ENCODE measurements at places on chromosomes 7 and 10.

DNA sequence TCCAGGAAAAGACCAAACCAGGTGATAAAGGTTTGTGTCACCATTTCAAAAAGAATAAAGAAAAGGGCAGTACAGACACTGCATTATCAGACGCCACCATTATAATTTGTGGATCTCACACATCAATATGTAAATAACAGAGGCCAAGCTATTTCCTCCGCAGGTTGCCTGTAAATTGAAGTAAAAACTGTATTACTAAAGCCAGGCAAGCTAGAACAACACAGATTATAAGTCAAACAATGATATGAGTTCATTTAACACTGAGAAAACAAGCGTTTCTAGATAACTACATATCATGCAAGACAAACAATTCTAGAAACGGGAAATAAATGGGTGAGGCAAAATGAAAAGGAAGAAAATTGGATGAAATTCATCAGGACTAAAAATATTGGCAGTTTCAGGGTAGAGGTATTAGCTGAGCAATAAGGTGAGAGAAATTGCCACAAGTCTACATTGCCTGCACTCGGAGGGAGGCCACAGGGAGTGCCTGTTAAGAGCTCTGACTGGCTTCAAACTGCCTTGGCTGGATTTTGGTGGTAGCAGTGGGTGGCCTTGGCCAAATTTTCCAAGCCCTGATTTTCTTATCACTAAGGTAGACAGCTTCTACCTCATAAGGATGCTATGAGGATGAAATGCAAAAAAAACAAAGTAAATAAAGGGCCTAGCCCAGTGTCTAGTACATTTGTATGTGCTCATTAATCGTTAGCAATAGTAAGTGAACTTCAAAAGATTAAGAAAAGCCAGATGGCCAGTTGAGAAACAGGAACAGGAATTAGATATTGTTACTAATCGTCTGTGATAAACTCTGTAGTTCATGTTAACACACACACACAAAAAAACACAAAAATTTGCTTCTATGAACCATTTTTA lies 240.0 kb upstream of the NFE2L3 start:
- DNase-seq: no peak

GRCh38 chr7:103944230-103944900 lies 45.1 kb downstream of the RELN start:
- no peak for DNase-seq

- no peak for DNase-seq
Observed at GRCh38 chr7:138527746-138528223, 67.7 kb downstream of the TRIM24 start.

GRCh38 chr7:2253021-2253420 lies 11.0 kb downstream of the NUDT1 start:
- no peak for DNase-seq

GRCh38 chr10:92757066-92757710 lies 67.4 kb downstream of the HHEX start:
- peak; percentile 1 for DNase-seq

DNA sequence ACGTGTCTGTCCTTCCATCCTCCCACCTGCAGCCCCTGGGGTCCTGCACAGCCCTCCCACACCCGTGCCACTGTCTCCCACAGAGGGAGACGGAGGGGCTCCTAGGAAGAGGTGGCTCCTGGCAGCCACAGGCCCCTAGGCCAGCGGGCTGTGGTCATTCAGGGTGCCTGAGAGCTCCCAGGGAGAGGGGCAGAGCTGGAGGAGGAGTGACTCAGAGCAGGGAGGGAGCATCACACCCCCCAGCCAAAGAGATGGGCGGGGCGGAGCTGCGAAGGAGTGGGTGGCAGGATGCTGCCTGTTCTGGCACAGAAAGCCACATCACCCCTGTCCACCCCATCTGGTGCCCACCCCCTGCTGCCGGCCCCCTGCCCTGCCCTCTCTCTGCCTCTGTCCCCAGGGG lies 50.5 kb downstream of the STK32C start:
- no peak for DNase-seq

GRCh38 chr7:113159746-113160339 lies 41.5 kb upstream of the SMIM30 start:
- no peak for DNase-seq

DNA sequence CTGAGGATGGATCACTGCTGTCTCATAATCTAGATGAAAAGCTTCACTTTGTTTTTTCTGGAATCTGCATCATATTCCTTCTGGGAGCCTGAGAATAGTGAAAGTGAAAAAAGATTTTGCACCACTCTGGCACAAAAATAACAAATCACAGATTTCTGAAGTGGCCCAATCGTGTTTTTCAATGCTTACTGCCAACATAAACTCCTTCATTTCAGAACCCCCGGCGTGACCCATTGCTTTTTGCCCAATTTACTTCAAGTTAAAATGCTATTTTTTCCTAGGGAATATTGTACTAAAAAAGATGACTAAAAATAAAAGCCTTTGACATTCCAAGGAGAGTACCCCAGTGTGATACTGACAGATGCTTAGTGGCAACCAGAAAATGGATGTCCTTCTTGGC lies 53.7 kb upstream of the ANK3 start:
- DNase-seq: no peak

DNA sequence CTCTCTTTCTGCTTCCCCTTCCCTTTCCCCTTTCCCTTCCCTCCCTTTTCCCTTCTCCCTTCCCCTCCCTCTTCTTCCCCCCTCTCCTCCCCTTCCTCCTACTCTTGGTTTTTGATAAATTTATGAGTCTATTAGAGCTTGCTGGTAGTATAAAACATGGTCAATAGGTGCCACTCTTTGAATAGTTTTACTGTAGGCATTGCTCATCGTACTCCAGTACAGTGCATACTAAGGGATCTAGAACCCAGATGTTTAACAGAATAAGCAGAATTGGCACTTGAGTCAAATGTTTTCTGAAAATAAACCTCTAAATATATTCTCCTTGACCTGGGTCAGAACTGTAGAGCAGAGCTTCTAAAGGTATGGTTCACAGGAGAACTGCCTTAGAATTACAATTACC lies 126.7 kb downstream of the SORCS3 start:
- no peak for DNase-seq

GRCh38 chr10:131513901-131514300 lies 202.4 kb upstream of the TCERG1L start:
- DNase-seq: no peak

GRCh38 chr10:5963591-5963990 lies 13.8 kb downstream of the IL15RA start:
- no peak for DNase-seq

- no peak for DNase-seq
Observed at GRCh38 chr7:46452561-46453135, 531.6 kb upstream of the IGFBP3 start.

GRCh38 chr7:55438085-55438756 lies 73.1 kb downstream of the LANCL2 start:
- no peak for DNase-seq

GRCh38 chr7:151304856-151305255 lies 36.8 kb upstream of the NUB1 start:
- DNase-seq: no peak

- DNase-seq: no peak
Observed at GRCh38 chr7:26850193-26850651, 14.2 kb downstream of the SKAP2 start.

GRCh38 chr7:102432442-102433218 lies 745 bp upstream of the ORAI2 start:
- no peak for DNase-seq

DNA sequence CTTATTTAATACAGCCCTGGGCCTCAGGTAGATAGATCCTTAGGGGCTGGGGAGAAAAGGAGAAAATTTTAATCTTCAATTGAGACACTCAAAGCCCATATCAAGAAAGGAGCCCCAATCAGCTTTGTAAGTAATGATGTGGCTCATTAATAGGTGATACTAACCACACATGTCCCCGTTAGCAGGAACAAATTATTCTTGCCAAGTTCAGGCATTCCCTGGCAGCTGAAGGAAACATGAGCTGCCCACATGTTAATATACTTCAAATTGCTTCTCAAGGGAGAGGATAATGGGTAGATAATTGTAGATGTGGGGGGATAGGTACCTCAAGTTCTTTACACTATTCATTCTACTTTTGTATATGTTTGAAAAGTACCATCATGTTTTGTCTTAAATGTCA lies 14.5 kb downstream of the IFIT5 start:
- DNase-seq: no peak

Measured in activated CD8-positive, alpha-beta memory T cell treated with anti-CD3 and anti-CD28 coated beads for 1 hour (primary cell).